ENCODE measurements at places on chromosomes 1 and 21. TPM values are rescaled to one million over a fixed set of nuclear protein-coding genes. Genes with fewer than 3 reads are reported as not detected.

CHD5 gene
- total RNA-seq: under 0.01 TPM

TDRD5 gene
- 0.11 TPM for total RNA-seq

GOLPH3L gene
- 11.8 TPM for total RNA-seq

RNF187 gene
- 33.0 TPM for total RNA-seq

RASAL2 gene
- total RNA-seq: 41.2 TPM

PLA2G2D gene
- total RNA-seq: not detected

FOXD2 gene
- under 0.01 TPM for total RNA-seq

CELA2B gene
- not detected for total RNA-seq

TINAGL1 gene
- 13.3 TPM for total RNA-seq

DNAJC28 gene
- total RNA-seq: 2.4 TPM

C1orf226 gene
- total RNA-seq: 11.7 TPM

ABCA4 gene
- total RNA-seq: 0.39 TPM

CFHR3 gene
- not detected for total RNA-seq

PLA2G2C gene
- total RNA-seq: not detected

FCAMR gene
- total RNA-seq: not detected

CHODL gene
- 0.79 TPM for total RNA-seq

FRRS1 gene
- 10.1 TPM for total RNA-seq

RUSC1 gene
- 37.0 TPM for total RNA-seq

HPDL gene
- 1.3 TPM for total RNA-seq

RHBG gene
- total RNA-seq: not detected

PCP4L1 gene
- not detected for total RNA-seq

HSD11B1 gene
- 0.22 TPM for total RNA-seq

DCST2 gene
- total RNA-seq: 2.4 TPM

TSNAX gene
- total RNA-seq: 32.8 TPM

SPATA6 gene
- 5.5 TPM for total RNA-seq

CCDC181 gene
- not detected for total RNA-seq

All from placental epithelial cell (primary cell).